ENCODE measurements at places on chromosomes 11 and 22.

DNA sequence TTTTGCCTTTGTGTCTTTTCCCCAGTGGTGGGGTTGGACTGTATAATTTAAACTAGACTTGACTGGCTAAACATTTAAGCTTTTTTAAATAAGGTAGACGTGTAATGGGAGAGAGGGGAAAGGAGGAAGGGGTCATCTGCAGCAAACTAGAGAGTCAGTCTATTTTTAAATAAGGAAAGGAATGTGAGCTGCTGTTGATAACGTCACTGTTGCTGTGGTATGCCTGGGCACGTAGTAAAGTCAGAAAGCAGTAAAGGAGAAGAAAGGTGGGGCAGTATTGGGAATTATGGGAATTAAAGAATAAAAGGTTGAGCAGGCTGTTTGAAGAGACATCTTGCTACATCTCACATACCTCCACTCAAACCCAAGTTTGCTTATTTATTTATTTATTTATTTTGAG is 80.4 kb upstream of the FSHB start:
- no peak for DNase-seq

DNA sequence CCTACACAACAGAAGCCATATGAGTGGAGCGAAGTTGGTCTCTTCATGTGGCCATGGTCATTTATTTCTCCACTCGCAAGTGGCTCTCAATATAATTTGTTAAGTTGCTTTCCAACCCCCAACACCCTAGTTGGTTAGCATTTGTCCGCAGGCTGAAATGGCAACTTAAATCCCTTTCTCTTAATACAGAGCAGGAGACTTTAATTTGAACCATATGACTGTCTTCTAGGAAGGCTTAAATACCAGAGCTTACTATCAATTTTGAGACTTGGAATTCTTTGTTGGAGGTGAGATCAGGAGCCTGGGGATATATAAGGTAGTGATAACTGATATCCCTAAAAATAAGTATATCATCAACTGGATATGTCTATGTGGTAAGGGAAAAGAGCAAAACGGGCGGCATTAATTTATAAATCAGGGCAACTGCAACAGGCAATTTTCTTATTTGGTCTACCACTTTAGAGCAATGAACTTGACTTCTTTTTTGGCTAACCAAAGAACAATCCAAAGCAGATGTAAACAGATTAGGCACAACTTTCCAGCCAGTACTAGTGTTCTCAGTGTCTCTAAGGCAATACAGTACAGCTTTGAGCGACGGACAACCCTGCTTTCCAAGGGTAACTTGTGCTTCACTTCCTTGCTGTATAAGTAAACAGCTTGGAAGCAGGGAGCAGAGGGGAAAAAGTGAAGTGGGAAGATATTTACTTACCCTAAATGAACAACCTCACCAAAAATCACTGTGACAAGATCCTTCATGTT is 74.7 kb upstream of the APOA1 start:
- DNase-seq: no peak

DNA sequence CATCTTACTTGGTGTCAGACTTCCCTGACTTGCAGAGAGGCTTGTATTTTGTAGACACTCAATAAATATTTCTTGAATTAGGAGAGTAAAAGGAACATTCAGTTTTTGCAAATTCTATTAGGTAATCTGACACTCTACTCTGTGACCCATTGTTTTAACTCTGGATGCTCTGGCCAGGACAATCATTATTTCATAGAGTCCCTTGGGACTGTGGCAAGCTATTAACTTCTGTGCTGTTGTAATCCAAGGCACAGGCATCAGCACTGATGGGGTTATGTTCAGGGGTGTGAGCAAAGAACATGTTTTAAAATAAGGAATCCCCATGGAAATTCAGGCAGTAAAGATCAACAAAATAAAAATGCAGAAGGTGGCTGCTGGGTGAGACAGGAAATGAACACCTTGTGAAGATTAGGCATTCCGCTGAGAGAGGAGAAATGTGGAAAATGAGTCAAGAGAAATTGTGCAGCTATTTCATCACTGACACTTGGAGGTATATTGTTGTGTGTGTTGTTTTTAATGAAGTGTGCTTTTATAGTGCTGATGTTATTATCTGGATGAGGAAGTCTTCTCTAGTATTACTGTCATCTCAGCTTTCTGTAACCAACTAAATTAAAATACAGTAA is 175.2 kb downstream of the WNT11 start:
- DNase-seq: no peak

DNA sequence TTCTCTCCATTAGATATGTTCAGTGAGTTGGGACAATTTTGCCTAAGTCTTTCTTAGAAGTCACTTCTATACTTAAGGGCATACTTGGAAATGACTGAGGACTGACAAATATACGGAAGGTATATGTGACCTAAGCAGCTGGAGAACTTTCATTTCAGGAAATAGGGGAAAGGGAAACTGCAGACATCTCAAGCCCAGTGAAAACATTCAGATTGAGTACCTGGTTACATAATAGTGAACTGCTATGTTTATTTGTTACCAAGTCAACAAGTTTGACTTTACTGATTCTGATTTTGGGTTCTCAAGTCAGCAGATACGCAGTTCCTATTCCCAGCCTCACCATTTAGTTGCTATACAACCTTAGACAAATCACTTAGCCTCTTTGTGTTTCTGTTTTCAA is 1173.9 kb downstream of the LRRC4C start:
- no peak for DNase-seq

DNA sequence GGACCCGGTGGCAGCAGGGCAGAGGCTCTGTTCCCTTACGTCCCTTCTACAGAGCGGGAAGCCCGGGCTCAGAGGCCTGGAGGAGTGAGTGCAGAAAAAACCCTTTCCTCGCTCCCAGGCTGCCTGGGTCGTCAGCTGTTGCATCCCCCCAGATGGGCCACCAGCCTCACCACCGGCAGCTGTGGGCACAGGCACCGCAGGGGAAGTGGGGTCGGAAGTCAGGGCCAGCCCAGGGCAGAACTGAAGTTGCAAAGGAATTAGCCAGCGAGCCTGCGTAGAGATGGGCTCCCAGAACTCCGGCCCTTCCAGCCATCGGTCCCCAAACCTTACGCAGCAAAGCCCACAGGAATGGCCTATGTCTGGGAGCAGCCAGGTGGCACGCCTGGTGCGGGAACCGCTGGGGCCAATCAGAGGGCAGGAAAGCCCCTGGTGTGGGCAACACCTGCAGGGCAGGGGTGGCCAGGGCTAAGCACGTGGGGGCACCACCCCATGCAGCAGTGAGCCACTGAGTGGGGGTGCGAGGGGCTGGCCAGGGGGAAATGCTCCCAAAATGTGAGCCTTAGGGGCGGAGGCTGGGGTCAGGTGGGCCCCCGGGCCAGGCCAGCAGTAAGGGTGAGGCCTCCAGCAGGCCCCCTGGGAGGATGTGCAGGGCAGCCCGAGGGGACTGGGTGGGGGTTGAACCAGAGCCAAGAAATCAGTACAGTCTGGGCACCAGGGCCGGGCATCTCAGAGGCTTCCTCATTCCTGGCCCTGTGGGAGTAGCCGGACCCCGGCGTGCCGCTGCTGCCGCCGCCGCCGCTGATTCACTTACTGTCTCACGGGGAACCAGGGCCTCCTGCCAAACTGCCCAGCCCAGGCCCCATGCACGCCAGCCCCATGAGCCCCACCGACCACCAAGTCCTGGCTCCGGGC is 58.2 kb downstream of the WNT7B start:
- DNase-seq: no peak

GRCh38 chr11:123425367-123425766 is 4.7 kb upstream of the GRAMD1B start:
- DNase-seq: no peak

Data from stimulated activated CD4-positive, alpha-beta T cell treated with anti-CD3 and anti-CD28 coated beads, Interleukin-12 subunit alpha, Interleukin-12 subunit beta, amount 100 ng/mL, for 24 hours (primary cell).